ENCODE measurements at places on chromosomes 6 and 20.

GRCh38 chr6:157075549-157076450, 247.5 kb downstream of the TMEM242 start:
- no peak for DNase-seq

DNA sequence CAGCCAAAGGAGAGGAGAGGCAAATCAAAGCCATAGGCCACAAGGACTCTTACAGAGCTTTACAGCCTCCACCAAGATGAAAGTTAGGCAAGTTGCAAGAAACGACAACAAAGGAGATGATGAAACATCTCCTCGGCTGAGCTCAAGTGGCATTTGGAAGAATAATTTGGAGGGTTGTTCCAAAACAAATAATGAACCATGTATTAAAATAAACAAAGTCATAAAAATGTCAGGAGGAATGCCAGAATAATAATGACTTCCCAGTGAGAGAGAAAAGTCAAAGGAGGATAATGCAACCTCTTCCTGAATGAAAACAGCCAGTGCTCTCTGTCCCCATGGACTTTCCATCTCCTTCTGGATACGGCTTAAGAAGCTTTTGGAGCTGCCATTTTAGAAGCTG, 371.4 kb upstream of the ID4 start:
- DNase-seq, result no peak

- DNase-seq, result no peak
Measured at GRCh38 chr6:41442352-41442672, 103.9 kb upstream of the FOXP4 start.

DNA sequence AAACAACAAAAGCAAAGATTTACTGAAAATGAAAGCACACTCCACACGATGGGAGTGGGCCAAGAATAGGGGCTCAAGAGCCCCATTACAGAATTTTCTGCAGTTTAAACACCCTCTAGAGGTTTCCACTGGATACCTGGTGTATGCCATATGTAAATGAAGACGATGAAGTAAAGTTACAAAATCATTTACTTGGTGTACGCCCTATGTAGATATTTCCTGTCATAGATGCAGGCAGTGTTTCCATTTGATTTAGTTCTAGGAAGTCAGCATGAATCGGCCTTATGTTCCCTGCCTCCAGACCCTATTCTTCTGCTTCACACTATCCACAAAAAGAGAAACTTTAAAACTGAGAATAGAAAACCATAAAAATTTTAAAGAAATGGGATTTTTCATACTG, 404.4 kb upstream of the GJE1 start:
- DNase-seq, result no peak

DNA sequence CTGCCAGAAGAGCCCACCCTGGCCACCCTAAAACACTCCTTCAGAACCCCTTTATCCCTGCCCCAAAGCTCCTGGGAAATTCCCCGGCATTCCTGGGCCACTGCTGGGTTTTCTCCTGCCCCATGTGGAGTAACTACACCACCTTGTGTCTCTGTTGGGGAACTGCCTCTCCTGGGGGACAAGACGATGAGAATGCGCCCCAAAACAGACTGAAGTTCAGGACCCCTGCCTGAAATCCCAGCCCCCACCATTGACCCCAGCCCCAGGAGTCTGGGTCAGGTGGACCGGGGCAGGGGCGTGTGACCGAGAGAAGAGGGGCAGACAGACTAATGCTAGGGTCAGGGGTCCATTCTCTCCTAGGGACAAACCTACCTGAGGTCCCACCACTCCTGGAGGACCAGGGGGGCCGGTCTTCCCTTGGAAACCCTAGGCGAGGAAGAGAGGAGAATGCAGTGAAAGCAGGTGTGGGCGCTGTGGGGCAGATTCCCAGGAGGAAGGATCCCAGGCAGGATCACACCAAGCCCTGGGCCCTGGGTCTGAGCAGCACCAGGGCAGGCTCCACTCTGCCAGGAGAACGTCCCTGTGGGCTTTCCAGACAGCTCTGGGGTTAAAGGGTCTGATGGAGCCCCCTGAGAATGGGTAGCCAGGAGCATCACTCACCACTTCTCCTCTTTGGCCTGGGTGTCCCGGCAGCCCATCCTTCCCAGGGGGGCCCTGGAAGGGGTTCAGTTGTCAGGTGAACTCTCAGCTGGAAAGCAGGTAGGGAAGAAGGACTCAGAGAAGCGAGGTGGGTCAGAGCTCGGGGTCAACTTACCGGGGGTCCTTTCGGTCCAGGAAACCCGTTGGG, 19.4 kb downstream of the COL11A2 start:
- DNase-seq, result no peak

- DNase-seq, result no peak
Measured at GRCh38 chr6:128208078-128208477, 307.2 kb upstream of the THEMIS start.

- no peak for DNase-seq
Measured at GRCh38 chr20:58893355-58894120, 41.0 kb downstream of the GNAS start.

GRCh38 chr20:48198929-48199451, 413.7 kb upstream of the SULF2 start:
- DNase-seq, result no peak

DNA sequence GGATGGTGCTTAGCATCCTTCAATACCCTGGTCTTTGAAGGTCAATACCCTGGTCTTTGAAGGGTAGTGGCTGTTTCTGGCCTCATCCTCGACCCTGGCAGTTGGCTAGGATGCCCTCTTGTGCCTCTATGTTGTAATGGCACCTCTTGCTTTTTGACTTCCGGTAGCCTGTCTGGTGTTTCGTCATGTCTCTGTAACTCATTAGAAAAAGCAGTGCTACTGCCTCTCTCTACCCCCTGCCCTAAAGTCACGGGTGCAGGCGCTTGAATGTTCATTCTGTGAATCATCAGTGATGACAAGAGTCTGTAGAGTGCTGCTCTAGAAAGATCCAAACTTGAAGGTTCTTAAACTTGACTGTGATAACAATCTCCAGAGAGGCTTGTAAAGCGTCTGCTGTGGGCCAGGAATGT, 28.3 kb downstream of the RSPO4 start:
- no peak for DNase-seq

DNA sequence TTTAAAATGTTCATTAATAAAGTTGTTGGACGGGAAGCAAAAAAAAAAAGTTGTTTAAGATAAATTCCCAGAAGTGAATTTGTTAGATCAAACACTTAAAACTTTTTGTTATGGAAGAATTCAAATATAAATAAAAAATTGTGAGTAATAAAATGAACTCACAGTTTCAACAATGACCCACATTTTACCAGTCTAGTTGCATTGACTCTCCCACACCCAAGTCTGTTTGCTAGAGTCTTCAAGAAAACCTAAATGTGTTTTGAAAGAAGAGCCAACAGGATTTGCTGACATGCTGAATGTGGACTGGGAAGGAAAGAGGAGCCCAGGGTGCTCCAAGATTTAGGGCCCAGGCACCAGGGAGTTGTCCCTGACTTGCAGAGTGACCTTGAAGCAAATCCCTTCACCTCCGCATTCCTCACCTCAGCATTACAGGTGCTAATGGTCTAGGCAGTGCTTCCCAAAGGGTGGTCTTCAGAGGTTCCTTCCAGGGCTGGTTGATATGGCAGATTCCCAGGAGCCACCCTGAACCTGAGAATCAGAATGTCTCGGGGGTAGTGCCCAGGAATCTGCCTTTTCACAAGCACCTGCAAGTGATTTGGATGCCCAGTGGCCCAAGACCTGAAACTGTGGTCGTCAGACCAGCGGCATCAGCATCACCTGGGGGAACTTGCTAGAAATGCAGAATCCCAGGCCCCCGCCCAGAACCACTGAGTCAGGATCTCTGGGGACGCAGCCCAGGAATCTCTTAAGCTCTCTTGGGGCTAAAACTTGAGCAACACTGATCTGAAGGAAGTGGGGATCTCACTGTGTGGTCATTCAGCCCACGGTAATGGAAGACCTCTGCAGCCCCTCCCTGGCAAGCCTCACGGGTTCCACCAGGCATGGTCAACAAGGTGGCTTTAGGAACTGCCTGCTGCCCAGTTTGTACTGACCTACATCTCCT, 31.1 kb downstream of the POFUT1 start:
- DNase-seq, result no peak

GRCh38 chr6:51339728-51340127, 521.1 kb downstream of the TFAP2B start:
- no peak for DNase-seq

DNA sequence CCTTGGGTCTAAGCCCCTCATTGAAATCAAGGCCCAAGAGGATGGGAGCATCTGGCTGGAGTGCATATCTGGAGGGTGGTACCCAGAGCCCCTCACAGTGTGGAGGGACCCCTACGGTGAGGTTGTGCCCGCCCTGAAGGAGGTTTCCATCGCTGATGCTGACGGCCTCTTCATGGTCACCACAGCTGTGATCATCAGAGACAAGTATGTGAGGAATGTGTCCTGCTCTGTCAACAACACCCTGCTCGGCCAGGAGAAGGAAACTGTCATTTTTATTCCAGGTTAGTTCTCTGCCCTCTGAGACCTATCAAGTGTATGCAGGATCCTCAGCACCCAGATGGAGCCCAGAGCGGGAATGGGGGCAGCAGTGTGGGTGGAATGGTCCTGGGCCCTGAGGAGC, 5.1 kb downstream of the BTN2A2 start:
- no peak for DNase-seq

- no peak for DNase-seq
Measured at GRCh38 chr20:24622856-24623255, 153.4 kb downstream of the SYNDIG1 start.

DNA sequence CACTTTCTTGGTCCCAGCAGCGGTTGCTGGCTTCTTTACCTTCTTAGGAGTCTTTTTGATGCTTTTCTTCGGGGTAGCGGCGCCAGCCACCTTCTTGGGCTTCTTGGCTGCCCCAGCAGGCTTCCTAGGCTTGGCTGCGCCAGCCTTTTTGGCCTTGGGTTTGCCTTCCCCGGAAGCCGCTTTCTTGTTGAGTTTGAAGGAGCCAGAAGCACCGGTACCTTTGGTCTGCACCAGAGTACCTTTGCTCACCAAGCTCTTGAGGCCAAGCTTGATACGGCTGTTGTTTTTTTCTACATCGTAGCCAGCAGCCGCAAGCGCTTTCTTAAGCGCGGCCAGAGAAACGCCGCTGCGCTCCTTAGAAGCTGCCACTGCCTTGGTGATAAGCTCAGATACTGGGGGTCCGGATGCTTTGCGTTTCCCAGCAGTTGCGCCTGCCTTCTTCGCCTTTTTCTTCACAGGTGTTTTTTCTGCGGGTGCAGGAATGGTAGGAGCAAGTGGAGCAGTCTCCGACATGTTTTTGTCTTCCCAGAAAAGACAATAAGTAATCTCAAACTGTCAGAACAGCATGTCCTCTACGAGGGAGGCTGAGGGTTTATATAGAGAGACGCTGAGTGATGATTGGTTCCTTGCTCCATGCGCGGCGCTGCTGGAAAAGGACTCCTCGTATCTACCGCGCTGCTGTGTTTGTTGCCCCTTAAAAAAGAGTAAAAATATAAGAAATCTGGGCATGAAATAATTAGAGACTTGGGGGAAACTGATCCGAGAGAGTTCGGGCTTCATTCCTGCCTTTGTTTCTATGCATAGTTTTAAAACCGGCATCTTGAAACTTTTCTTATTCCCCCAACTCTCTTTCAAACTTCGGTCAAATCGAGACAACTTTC, 130.3 kb upstream of the BTN3A2 start:
- DNase-seq, result no peak

DNA sequence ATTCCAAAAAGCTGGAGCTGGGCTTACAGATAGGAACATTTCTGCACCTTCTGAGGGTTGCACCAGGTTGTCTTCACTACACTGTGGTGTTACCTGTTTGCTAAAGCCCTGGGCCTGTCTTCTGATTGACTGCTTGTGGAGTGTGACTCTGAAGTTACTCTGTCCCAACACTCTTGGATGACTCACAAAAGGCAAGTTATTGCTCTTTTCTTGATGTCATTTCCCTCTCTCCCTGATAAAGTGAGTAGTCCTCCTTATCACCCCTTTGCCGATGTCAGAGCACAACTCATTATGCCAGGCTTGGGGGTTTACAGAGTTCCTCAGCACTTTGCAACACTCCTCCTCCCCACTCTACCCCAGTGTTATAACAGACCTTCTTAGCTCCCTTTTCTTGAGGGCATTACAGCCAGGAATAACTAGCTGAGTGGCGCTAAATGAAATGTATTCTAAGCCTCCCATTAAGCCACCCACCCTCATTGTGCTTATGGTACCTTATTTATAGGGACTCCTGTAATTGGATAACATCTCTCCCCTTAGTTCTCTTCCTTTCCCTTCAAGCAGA, 36.1 kb upstream of the NKX2-4 start:
- DNase-seq, result no peak

- no peak for DNase-seq
Measured at GRCh38 chr6:8881663-8882062, 446.3 kb upstream of the SLC35B3 start.

- no peak for DNase-seq
Measured at GRCh38 chr6:90719321-90720195, 132.7 kb upstream of the MAP3K7 start.

- no peak for DNase-seq
Measured at GRCh38 chr20:56809668-56810067, 180.6 kb downstream of the TFAP2C start.

DNA sequence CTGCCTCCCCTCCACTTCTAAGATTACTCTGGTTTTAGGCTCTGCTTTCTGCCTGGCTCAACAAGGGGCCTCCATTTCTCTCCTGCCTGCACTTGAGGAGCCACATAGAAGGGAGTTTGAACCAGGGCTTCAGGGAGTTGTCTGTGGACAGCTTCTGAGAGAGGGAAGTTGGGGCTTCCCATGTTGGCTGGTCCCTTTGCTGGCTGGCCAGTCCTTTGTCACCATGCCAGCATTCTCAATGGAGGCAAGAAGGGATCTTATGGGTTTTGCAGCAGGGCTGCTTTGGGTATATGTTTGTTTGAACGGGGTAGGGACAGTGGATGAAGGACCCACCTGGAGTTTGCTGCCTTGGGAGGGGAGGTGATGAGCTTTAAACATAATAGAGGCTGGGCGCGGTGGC, 124.9 kb downstream of the CARMIL1 start:
- DNase-seq, result no peak

DNA sequence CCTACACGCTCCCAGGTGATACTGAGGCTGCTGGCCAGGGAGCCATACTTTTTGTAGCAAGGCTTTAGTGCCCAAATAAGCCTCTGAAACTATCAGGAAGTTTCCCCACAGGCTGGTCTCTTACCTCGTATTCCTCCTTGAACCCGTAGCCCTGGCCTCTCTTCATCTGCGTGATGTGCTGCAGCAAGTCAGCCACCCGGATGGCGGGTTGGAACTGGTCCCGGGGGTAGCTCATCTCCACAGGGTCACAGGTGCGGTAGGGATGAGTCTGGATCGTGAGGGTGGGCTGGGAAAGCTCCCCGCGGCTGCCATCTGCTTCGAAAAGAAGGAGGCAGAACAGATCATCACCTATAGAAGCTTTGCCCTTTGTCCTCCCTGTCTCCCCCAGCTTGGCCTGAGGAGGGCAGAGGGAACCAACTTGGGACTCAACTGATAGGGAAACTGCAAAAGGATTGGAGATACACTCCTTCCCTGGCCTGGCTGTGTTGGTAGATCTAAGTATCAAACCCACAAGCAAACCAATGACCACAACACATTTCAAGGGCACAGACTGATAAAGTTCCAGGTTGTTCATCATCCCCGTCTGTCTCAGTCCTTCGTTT, 543.2 kb upstream of the CHD6 start:
- no peak for DNase-seq

DNA sequence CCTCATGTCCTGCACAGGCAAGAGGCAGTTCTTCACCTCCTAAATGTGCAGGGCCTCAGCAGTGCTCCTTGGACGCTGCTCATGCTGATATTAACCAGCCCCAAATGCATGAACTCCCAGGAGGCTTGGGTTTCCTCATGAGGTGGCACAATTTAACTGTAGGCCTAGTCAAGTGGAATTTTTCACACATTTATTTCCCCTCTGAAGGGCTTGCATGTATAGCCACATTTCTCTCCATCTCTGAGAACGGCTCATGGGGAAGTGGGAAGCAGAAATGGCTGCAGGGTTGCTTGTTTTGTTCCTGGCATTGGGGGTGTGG, 72.8 kb upstream of the PAX1 start:
- no peak for DNase-seq

- no peak for DNase-seq
Measured at GRCh38 chr6:111681860-111682259, 76.2 kb upstream of the TRAF3IP2 start.
